ENCODE measurements at places on chromosomes 7 and 10.

DNA sequence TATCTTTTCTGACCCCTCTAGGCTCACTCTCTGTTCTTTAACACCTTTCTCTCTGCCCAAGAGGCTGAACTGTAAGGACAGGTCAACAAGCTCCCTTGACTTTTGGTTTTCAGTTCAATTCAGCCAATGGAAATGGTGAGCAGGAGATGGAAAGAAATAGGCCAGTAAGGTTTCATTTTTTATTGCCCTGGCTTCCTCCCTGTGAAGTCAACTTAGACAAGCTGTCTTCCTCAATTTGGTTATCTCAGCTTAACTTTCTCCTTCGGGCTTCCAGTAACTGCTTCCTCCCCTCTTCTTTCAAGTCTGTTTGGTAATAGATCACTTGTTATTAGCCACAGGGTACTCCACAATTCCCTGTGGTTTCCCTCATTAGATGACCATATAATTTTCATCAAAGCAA lies 19.7 kb downstream of the LIPK start:
- no peak for DNase-seq

DNA sequence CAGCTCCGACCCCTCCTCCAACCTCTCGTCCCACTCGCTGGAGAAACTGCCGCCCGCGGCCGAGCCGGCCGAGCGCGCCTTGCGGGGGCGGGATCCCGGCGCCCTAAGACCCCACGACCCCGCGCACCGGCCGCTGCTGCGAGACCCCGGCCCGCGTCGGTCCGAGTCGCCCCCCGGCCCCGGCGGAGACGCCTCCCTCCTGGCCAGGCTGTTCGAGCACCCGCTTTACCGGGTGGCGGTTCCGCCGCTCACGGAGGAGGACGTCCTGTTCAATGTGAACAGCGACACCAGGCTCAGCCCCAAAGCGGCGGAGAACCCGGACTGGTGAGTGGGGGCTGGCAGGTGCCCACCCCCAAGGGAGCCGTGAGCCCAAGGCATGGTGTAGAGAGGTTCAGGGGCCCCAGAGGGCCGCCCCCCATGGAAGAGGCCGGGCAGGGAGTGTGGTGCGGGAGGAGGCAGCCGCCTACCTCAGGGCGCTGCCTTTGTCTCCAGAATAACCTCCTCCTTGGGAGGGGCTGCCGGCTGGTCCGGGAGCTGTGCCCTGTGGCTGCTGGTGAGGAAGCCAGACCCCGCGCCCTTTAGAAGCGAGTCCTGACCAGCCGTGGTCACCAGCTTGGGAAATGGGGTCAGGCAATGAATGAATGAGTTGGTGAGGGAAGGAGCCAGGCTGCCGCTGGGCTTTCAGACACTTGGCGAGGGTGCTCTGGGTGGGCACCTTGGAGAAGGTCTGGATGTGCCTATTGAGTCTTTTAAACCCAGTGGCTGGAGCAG lies 1.3 kb downstream of the FAM20C start:
- no peak for DNase-seq

GRCh38 chr10:101067356-101068083 lies 5.7 kb downstream of the KAZALD1 start:
- DNase-seq, result no peak

GRCh38 chr10:71077796-71078453 lies 134.4 kb upstream of the UNC5B start:
- DNase-seq, result no peak

DNA sequence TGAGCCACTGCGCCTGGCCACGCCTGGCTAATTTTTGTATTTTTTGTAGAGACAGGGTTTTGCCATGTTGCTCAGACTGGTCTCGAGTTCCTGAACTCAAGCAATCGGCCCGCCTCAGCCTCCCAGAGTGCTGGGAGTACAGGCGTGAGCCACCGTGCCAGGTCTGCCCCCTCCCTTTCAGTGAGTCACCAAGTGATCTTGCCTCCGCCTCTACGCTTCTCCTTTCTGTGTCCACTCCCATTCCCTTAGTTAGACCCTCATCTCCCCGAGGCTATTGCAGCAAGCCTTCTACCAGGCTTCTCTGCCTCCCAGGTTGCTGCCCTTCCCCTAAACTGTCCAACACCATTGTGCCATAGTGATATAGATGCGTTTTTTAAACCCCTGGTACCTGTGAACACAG lies 32.9 kb downstream of the CDC123 start:
- DNase-seq, result no peak

DNA sequence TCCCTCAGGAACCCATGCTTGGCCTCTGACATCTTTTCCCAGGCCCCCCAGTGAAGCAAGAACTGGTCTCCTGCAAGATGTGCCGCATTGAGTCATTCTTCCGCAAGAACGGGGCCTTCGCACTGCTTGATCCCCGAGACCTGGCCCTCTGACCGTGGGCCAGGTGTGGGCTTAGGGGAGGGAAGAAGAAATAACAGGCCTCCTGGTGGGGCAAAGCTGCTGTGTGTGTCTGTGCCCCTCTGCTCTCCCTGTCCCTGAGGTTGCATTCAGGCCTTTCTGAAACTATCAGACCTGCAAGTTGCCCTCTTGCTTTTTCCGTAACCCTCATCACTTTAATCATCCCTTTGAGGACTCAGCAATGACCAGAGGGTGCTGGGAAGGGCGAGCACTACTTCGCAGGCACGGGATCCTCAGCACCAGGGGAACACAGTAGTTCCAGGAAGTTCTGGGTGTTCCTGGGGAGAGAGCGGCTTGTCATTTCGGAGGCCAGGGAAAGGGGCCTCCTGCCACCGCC lies 6.0 kb downstream of the ATP6V1F start:
- no peak for DNase-seq

- no peak for DNase-seq
These were observed 72.8 kb upstream of the NMT2 start for GRCh38 chr10:15241306-15241705.

Data from fibroblast of skin of left biceps (primary cell).